ENCODE measurements at places on chromosomes 1 and 21.

DNA sequence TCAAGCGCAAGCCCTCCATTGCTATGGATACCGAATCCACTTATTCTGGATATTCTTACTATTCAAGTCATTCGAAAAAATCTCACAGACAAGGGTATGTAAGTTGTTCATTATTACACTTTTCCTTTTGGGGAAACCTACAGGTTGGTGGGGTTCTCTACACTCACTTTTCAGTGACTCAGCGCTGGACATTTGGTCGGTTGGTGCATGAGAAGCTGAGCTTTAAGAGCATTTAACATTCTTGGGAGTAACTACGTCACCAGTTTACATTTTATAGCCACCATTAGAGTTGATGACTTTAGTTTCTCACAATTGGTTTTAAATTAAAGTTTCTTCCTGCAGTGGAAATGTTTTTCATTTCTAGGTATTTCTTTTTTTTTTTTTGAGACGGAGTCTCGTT, 9.6 kb downstream of the VANGL1 start:
- DNase-seq, result no peak

- no peak for DNase-seq
These were observed 29.5 kb downstream of the CD247 start for GRCh38 chr1:167488786-167489185.

DNA sequence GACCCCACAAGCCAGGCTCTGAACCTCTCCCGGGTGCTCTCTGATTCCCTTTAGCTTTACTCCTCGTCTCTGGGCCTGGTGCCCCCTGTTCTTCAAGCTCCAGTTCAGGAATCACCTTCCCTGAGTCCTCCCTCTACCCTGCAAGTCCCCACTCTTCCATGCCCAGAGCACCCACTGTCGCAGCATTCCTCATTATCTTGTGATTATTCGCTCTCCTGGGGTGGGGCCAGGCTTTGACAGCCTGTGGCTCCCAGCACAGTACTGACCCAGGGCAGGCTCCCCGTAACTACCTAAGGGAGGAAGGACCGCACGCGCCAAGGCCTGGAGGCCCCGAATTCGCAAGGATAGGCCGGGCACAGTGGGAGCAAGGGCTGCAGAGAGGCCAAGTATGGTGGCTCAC, 734 bp upstream of the C1orf210 start:
- no peak for DNase-seq

DNA sequence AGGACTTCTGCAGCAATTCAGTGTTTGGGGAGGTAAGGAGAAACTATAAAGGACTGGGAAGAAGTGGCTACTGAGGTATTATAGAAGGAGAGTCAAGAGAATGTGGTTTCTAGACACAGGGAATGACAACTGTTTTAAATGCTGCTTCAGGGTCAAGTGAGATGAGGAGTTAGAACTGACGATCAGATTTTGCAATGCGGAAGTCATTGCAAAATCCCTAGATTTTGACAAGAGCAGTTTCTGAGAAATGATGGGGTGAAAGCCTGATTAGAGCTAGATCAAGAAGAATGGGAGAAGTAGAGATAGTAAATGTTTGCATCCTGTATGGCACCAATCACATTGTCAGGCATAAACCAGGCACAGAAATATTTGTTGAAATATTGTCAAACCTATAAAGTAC, 4.7 kb upstream of the TSNAX start:
- DNase-seq, result no peak

- no peak for DNase-seq
These were observed 165.3 kb downstream of the LTN1 start for GRCh38 chr21:28827422-28827821.

DNA sequence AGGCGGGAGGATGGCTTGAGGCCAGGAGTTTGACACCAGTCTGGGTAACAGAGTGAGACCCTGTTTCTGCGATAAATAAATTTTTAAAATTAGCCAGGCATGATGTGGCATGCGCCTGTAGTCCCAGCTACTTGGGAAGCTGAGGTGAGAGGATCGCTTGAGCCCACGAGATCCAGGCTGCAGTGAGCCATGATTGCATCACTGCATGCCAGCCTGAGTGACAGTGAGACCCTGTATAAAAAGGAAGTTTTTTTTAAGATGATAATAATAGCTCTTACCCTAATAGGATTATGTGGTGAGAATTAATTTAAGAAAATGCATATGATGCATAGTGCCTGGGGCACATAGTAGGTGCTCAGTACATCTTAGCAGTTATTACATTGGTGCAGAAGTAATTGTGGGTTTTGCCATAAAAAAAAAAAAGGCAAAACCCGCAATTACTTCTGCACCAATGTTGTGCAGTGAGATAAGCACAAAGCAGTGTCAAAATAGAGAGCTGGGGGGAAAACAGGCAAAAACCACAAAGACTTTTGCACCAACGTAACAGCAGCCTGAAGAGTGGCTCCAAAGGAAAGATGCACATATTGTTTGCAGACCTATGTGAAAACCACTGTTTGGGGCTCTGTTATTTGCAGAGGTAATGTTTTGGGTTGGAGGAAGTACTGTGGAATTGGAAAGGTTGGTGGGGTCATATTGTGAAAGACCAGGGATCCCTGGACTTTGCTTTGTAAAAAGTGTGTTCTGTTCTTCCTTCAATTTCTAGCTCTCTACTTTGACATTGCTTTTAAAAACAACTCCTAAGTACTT, 72.4 kb downstream of the PLXNA2 start:
- no peak for DNase-seq

GRCh38 chr1:214438075-214438474, 113.3 kb downstream of the PTPN14 start:
- DNase-seq, result no peak

DNA sequence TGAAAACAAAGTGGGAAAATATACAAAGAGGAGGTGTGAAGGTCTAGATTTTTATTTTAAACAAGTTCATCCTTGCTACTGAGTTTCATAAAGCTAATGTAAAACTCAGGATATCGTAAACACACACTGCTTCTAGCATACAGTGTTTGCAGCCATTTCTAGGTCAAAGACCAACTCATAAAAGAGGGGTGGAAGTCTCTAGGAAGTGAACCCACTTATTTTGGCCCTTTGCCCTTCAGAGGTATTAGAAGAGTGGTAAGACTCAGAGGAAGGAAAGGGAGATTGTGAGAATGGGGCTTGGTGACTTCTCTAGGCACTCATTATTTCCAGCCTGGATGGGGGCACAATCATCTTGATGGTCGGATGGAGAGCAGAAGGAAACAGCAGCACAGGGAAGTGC, 91.2 kb downstream of the TNFSF18 start:
- no peak for DNase-seq

GRCh38 chr1:78619032-78619431, 1.2 kb upstream of the IFI44L start:
- no peak for DNase-seq

- DNase-seq, result no peak
These were observed 4.1 kb upstream of the TTLL10 start for GRCh38 chr1:1169429-1170214.

GRCh38 chr21:44765231-44766013, 36.2 kb downstream of the UBE2G2 start:
- DNase-seq, result peak; percentile 40

DNA sequence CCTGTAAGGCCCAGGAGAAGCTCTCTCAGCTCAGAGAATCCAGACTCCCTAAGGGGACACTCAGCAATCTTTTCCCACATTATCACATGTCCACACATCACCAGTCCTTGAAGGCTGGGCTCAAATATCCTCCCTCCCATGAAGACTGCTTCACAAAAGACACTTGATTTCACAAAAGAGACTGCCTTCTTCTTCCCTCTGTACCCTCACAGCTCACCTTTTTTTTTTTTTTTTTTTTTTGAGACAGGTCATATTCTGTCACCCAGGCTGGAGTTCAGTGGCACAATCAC, 1.5 kb downstream of the CD58 start:
- DNase-seq, result no peak

DNA sequence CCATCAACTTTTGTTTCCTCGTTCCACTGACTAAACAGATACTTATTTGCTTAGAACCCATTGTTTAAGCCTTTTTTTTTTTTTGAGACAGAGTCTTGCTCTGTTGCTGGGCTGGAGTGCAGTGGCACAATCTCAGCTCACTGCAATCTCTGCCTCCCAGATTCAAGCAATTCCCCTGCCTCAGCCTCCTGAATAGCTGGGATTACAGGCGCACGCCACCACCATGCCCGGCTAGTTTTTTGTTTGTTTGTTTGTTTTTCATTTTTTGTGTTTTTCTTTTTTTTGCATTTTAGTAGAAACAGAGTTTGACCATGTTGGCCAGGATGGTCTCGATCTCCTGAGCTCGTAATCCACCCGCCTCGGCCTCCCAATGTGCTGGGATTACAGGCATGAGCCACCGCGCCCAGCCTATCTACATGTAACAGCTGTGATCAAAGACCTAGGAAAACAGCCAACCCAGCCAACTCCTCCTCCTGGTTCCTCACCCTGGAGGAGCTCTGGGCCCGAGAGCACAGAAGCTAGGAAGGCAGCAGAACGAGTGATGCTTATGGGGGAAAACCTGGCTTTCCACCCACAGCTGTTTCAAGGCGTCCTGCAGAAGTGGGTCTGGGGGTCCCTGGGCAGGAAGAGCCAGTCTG, 32.9 kb downstream of the KCNN3 start:
- no peak for DNase-seq

DNA sequence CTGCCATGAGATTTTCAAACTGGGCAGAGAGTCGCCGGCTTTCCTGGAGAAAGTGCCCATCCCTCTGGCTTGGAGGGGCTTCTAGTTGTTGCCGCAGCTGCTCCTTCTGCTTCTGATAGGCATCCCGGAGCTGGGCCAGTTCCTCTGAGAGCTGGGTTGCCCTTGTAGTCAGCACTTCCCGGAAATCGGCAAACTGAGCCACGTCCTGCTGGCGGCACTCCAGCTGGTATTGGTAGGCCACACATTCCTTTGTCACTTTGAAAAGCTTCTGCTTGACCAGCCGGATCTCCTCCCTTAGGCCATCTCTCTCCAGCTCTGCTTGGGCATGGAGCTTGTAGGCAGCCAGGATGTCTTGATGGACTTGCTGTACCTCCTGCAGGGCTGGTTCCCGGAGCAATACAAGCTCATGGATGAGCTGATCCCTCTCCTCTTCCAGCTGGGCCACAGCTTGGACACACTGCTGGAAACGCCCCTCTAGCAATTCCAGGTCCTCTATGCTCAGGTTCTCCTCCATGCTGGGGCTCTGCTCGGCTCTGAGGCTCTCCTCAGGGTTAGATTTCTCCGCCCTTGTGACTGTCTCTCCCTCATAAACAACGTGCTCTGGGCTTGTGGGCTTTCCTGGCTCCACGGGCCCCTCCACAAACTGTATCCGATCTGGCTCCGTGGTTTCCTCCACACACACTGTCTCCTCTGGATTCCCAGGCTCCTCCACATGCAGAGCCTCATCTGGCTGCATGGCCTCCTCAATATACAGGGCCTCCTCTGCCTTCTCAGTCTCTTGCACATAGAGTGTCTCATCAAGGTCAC, 7.3 kb downstream of the SYNC start:
- no peak for DNase-seq

DNA sequence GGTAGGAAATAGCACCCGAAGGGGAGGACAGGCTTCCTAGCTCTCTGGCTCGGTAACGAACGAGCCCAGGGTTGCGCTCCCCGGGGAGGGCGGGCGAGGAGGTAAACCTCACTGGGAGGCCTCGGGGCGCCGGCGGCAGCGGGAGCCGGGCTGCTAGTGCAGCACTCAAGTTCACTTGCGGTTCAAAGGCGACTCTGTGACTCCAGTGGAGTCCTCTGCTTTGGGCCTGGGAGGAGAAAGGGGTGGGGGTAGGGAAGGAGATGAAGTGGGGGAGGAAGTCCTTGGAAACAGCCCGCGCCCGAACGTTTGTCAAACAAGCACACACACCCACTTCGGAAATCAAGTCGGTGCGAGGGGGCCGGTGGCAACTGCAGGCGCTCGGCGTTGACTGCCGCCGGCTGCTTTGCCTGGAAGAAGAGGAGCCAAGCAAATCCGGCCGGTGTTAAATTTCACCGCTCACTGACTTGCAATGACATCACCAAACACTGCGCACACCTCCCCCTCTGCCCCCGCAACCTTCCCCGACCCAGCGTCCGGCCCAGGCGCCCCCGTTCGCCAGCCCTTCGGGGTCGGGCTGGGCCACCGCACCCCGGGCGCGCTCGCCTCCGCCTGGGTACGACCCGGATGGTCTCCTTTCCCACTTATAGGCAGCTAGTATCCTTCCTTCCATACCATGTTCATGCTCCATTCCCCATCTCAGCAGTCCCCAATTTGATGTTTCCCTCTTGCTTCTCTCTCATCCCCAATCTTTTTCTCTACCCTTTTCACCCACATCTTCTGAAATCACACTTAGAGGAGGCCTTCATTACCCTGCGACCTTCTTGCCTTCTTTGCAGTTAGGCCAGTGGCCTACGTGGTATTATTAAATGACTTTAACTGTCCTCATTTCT, at the start of gene COL24A1:
TSS of gene COL24A1 (minus strand) at position 207 of the 890 bp plus-strand sequence. CDS start 376 bp downstream, outside the sequence.
- DNase-seq, result no peak

GRCh38 chr21:46607636-46608035, 2.8 kb upstream of the S100B start:
- no peak for DNase-seq

- DNase-seq, result no peak
These were observed 50.6 kb upstream of the PAX7 start for GRCh38 chr1:18580047-18580446.

DNA sequence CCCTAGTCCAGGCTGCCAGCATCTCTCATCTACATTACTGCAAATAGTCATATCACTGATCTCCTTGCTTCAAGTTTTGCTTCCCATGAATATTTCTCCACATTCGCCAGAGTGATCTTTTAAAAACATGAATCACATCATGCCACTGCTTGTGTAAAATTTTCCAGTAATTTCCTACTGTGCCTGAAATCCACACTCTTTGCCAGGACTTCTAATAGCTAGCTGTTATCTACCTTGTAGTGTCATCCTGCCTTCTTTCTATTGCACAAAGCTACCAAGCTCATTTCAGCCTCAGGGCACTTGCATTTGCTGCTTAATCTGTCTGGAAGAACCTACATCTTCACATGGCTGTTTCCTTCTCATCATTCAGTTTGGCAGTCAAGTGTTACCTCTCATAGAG, 33.9 kb upstream of the ZNF362 start:
- DNase-seq, result no peak

- no peak for DNase-seq
These were observed 49.9 kb downstream of the MAN1C1 start for GRCh38 chr1:25666460-25666859.

- no peak for DNase-seq
These were observed 112.0 kb downstream of the UBE2U start for GRCh38 chr1:64315402-64315801.

- no peak for DNase-seq
These were observed 14.3 kb upstream of the COX20 start for GRCh38 chr1:244821134-244821533.
